ENCODE measurements at places on chromosomes 5 and 9.

GRCh38 chr5:168328814-168329213, 37.4 kb downstream of the WWC1 start:
- DNase-seq = peak; percentile 11

DNA sequence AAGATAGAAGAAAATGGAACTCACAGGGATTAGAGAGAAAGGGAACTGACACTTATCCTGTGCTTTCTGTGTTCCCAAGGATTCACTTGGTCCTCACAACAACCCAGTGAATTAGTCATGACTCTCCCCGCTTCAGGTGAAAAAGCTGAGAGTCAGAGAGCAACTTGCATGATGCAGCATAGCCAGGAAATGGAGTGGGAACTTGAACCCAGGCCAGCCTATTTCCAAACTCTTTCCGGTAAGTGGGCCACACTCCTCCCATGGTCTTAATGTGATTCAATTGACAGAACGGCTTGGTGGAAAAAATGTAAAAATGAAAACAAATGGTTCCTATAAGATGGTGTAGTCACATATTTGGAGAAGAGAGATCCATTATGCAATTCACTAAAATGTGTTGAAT, 45.9 kb upstream of the CEMIP2 start:
- no peak for DNase-seq

GRCh38 chr5:148887123-148887881, 60.9 kb downstream of the ADRB2 start:
- DNase-seq = no peak

- no peak for DNase-seq
These were observed 178.3 kb upstream of the FBXL17 start for GRCh38 chr5:108560166-108560565.

DNA sequence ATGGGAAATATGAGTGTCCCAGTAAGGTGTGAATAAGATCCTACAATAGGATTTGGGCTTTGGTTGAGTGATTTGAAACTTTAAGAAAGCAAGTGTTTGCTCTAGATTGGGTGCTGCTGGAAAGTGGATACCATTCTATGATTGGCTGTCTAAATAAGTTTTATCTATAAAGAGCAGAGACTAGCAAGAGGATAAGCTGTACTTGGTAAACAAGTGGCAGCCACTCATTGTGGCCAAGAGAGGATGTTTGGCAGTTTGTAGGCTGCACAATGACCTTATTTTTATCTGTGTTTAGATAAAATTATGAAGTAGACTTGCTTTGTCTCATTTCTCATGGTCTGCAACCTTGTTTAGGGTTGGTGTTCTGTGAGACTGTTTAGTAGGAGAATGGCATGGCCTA, 341.6 kb upstream of the PIK3R1 start:
- DNase-seq = no peak

GRCh38 chr9:77901771-77902170, 129.8 kb downstream of the GNAQ start:
- no peak for DNase-seq

- DNase-seq = no peak
These were observed 55.6 kb downstream of the SPTLC1 start for GRCh38 chr9:92059661-92060060.

DNA sequence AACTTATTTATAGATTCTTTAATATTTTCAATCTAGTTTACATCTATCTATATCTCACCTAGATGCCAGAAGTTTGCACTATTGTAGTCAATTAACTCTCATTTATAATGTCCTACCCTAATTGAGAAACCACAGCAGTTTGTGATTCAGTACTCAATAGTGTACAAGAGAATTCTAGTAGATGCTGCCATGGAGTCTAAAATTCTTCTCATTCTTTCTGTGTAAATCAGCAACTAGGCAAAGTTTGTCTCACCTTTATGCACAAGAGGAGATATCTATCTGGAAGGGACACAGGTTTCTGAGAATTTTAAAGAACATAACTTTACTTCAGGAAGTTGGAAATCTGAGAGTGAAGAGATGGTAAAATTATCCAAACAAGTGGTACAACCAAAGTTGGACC, 173.0 kb upstream of the FBXL7 start:
- DNase-seq = no peak

- no peak for DNase-seq
These were observed 8.8 kb downstream of the IPPK start for GRCh38 chr9:92661127-92661526.

- DNase-seq = no peak
These were observed 2.8 kb downstream of the PLK2 start for GRCh38 chr5:58457050-58457449.

DNA sequence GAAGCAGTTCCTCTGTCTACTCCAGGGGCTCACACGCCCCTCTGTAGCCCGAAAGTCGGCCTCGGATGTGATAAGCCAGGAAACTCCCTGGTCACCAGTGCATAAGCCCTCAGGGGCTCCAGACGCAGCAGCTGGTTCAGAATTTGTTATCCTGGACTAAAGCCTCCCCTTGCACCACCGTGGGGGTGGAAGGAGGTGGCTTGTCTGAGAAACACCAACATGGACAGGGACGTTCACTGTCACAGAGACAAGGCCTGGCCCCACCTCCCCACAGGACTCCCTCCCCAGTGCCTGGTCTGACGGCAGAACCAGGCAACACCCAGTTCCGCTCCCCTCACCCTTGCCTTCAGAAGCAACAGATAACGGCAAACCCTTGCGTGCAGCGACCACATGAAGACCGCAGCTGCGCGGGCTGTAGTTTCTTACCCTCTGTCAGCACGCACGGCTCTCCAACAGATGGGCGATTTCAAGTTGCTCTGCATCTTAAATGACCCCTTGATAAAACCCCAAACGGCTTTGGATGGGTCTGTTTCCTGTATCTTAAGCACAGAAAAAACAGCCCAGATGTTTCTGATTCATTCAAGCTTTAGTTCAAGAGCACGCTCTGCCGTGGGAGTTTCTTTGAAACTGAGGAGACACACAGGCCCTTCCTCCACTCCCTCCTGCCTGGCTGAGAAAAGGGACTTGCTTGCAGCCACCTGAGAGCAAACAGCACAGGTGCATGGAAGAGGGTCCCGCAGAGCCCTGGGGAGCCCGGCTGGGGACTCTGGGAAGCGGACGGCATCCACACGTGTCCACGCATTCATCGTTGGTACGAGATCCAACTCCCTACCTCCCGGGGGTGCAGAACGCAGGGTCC, 44.7 kb upstream of the NKD2 start:
- peak; percentile 100 for DNase-seq

- no peak for DNase-seq
These were observed 110.1 kb upstream of the CDH6 start for GRCh38 chr5:31083364-31083763.

GRCh38 chr5:59725392-59725767, 168.1 kb downstream of the PDE4D start:
- DNase-seq = no peak

DNA sequence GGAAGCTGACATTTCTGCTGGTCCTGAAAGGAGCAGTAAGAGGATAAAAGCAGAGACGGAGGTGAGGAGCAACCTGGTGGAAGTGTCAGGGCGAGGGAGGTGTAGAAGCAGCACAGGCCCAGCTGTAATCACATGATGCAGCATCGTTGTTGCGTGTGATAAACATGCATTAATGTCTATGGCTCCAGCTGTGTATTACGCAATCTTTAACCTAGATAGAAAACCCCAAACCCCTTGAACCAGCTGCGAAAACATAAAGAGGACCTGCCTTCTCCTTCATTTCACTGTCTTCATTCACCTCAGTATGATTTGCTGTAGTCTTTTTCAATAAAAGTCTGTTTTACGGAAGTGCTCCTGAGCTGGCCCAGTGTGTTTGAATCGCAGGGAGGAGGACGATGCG, 162.9 kb downstream of the NTRK2 start:
- no peak for DNase-seq

DNA sequence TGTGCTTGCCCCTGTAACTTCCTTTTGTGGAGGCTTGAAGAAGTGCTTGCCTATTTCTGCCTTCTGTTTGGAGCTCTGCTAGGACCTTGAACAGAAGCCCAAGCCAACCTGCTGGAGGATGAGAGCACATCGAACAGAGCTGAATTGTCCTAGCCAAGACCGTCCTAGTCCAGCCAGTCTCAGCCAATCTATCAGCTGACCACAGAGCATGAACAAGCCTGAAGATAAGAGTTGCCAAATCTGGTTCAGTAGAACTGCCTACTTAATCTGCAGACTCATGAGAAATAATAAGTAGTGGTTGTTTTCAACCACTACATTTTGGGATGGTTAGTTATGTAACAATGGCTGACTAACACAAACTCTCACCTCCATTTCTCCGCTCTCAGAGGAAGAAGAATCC, 4.4 kb upstream of the SNX2 start:
- no peak for DNase-seq

- DNase-seq = no peak
These were observed 32.9 kb downstream of the NDST1 start for GRCh38 chr5:150540615-150541396.

DNA sequence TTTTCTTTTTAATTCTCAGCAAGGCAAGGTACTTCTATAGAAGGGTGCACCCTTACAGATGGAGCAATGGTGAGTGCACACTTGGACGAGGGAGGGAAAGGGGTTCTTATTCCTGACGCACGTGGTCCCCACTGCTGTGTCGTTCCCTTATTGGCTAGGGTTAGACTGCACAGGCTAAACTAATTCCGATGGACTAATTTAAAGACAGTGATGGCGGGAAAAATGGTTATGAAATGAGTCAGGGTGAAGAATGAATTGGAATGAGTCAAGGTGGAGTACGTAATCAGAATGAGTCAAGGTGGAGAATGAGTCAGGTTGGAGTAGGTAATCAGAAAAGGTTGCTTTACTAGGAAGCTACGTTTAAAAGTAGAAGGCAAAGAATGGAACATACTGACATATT, 2.1 kb upstream of the HMGCS1 start:
- no peak for DNase-seq

DNA sequence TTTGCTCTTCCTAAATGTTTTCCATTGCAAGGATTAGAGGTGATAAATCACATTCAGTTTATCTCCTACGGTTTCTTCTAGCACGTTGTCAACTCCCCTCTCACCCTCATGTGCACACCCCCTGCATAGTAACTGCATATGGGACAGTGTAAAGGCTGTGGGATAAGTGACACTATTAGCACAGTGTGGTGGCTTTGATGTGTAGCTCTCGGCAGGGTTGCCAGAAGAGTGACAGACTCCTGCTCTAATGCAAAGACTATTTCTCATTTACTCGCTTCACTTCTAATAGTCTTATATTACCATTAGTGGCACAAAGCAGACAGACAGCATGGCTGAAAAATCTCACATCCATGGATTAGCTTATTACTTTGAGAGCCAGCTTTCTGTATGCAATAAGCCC, 454.6 kb downstream of the CETN3 start:
- no peak for DNase-seq

DNA sequence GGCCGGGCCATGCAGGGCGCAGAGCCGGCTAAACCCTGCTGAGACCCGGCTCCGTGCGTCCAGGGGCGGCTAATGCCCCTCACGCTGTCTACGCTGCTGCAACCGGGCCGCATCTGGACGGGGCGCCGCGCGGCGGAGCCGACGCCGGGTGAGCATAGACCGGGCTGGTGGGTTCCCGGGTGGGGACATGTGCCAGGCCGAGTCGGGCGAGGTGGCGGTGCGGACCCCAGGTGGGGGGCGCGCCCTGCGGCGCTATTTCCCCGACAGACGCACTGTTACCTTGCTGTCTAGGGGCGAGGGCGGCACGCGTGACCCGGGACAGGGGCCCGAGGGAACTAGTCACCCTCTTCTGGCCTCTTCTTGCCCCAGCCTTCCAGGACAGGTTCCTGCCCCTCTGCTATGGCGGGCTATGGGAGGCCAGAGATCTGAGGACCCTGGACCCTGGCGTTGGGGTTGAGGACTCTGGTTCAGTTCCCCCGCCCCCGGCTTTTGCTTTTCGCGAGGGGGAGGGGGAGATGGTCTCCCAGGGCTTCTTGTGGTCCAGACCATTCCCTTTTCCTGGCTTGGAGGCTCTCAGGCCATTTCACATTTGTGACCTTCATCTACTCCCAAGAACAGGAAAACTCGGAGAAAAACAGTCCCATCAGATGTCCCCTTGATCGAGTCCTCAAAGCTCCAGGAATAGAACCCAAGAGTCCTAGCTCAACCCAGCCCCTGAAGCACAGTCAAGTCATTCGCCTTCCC, 536 bp downstream of the SLC27A4 start:
- DNase-seq = no peak
